ENCODE measurements at places on chromosomes 7 and 10.

DNA sequence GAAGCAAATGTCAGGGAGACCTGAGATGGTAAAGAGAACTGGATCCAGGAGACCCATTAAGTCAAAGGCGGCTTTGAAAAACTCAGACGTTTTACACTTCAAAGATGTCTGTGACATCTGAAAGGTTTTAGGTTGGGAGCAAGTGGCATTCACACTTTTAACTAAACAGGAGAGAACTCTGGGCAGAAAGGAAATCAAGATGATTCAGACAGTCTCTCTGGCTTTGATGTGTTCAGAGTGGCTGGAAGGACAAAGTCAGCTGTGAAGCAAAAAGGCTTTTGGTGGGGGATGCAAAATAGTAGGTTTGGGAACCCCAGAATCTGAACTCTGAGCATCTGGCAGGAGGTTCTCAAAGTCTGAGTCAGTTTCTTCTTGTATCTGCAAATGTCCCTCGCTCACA is 66.6 kb downstream of the PRKCQ start:
- DNase-seq = no peak

DNA sequence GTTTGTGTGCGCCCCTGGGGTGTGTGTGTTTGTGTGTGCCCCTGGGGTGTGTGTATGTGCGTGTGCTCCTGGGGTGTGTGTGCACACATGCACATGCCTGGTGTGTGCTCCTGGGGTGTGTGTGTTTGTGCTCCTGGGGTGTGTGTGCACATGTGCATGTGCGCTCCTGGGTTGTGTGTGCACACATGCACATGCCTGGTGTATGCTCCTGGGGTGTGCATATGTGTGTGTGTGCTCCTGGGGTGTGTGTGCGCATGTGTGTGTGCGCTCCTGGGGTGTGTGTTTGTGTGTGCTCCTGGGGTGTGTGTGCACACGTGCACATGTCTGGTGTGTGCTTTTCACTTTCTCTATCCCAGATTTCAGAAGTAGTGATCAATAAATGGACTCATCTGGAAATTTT is 321.0 kb downstream of the WDR37 start:
- no peak for DNase-seq

DNA sequence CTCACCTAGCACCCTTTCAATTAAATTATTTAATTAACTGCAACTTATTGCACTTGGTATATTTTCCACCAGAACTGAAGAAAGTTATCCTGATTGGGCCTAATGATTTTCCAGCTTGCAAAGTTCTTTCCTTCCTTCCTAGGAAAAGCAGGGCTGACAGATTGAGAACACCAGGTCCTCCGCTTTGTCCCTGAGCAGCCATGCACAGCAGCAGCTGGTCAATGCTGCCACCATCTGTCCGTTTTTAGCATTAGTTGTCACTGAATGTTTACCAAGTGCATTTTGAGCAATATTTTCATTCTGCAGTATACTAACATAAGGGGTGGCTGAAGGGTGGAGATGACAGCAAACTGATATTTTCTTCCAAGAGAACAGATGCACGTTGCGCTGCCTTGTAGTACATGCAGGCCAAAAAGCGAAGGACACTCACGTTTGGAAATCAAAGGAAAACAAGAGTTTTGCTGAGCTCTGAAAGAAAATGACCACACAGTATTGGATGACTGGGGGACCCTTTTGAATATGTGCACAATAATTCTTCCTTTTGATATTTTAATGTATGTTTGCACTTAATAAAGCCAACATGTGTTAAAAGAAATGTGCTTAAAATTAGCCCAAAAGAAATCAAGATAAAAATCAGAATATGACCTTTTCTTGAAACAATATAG is 248.8 kb upstream of the PTN start:
- peak; percentile 70 for DNase-seq

GRCh38 chr10:35201234-35201633 is 74.6 kb downstream of the CREM start:
- no peak for DNase-seq

DNA sequence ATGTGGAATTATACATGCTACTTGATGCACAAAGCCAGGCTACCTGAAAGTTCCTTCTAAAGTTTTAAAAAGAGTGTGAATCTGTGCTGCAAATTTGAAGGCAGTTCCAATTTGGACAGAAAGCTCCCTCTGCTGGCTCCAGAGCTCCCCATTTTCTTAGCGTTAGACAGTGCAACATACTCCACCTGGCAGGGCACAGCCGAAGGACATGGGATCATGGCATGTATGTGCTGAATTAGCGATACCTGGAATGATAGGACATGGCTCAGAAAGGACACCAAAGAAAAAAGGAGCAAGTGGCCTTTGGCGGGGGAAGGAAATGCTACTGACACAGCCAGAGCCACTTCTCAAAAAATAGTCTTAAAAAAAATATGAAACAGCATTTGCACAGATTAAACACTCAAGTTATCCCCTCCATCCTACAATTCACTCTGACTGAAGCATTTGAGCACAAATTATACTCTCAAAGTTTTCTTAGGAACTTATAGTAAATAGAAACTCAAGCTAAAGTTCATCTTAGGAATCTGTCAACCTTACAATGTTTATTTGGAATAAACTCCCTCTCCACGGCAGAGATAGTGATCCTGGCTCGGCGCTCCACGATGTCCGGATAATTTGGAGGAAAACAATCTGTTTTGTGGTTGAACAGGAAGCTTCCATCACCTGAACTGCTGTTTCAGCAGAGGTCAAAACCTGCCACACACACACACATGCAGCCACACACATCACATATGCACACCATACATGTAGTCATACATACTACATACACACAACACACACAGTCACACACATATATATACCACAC is 80.0 kb downstream of the C7orf25 start:
- peak; percentile 27 for DNase-seq

DNA sequence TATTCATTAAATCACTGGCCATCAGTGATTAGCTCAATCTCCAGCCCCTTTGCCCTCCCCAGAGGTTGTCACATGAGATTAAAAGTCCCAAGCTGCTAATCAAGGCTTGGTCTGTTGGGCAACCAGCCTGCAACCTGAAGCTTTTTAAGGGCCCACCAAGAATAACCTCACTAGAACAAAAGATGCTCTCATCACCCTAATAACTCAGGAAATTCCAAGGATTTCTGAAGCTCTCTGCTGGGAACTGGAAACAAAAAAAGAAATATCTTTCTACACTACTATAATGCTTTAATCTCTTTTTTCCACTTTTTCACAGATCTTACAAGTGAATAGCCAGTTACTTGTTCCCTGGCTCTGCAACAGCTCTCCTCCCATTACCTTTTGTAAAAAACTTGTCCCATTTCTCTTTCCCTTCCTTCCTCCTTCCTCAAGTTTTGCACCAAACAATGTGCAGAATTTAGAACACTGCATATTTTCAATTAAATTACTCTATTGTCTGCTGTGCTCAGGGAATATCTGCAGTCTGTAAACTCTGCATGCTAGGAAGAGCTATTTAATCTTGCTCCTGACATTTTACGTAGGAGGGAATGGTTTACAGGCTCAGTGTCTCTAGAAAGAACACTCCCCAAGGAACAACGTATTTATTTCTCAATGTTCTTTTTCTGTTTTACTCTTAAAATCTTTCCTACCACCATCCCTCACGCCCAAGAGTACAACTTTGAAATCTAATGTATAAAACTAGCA is 169.1 kb downstream of the IMMP2L start:
- DNase-seq = no peak

- no peak for DNase-seq
Observed at GRCh38 chr7:68247126-68247525, 1250.5 kb downstream of the TYW1 start.

DNA sequence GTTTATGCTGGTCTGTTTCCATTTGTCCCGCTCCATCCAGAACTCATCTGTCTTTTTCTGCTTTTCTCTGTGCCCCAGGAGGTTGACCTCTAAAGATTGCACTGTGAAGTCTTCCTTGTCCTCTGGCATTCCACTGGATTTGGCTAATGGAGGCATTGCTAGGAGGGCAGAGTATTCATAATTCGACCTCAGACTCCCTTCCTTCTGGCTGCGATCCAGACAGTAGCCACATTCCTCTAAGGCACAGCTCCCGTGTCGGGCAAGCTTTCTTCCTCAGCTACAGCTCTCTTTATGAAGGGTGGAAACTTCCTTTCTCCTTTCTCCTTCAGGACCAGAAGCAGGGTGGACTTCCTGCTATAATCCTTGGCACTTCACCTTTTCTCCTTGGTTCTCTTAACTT is 175.9 kb downstream of the BAMBI start:
- no peak for DNase-seq
